NCI-H446 treated with DMSO at 0.1 percent for 48 hours (cell line): ENCODE measurements at places on chromosomes 4 and X.

DNA sequence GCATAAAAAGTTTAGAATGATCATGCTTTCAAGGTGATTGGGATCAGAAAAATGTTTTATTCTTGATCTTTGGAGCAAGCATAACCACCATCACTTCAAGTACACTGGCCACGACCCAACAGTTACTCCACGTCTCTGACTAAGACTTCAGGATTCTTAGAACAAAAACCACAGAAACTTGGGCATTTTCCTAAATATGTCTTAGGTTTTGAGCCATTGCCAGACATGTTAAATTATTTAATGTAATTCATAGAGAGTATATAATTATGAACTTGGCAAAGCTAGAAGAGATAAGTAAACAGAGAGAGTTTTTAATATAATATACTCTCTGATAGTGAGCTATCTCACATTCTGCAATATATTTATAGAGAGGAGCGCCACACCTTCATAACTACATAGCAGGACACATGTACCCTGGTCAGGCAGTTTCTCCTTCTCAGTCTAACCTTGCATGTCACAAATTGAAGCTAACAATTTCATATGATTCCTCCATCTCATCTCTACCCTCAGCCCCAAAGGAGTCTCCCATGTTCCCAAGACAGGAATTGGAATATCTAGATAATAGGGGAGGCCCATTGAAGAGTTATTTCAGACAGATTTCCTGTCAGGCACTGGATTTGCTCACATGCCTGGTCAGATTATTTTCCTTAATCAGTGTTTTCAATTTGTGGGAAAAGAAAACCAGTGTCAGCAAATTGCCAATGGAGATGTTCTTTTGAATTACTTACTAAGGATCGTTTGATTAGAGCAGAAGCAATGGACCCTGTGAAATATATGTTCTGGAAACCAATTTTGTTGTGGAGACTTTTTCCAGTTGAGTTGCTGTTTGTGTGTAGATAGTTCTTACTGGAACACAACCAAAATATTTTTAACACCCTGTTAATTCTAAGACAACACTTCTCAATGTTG lies 61.7 kb upstream of the GUCY1A1 start:
- DNase-seq: no peak

DNA sequence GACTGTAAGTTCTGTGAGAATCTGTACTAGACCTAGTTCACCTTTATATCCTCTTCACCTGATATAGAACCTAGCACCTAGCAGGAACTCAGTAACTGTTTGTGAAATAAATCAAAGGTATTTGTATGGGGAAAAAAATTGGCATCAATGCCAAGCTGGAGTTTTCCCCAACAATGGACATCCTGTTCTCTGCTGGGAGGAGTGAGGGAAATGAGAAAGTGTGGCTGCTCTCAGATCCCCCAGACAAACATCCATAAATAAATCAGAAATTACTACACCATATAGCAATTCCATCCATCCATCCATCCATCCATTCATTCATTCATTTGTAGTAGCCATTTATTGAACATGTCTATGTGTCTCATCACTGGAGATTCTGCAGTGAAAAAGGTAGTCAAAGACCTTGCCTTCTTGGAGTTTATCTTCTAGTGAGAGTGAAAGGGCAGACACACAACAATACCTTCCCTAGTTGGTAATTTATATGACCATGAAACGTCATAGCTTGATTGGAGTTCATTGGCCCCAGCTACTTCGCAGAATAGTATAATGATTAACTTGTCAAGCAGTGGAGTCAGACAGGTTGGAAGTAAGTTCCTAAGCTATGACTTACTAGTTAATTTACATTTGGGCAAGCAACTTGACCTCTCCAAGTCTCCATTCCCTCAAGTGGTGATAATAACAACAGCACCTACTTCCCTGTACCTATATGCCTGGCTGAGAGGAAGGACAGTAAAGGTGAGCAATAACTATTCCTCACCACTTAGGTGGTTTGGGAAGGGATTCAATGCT lies 98.7 kb upstream of the KIT start:
- DNase-seq: no peak

DNA sequence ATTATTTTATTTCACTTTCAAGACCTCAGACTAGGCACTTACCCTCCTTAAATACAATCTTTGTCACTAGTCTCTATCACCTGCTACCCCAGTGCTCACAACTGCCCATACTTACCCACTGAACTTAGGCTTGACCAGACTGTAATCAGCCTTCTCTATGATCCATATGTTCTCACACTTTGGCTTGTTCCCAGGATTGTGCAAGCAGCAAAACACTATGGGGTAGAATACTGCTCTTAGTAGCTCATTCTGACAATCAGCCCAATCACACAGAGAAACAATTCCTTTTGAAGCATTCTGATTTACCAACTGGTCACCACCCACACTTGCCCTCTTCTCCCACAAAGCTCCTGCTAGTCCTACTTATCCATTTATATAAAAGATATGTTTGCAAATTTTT lies 878.3 kb downstream of the FSTL5 start:
- no peak for DNase-seq

- DNase-seq: no peak
Observed at GRCh38 chrX:57232658-57233360, 53.7 kb upstream of the FAAH2 start.

GRCh38 chrX:110210417-110211139 lies 107.3 kb downstream of the AMMECR1 start:
- DNase-seq: peak; percentile 86

- peak; percentile 6 for DNase-seq
Observed at GRCh38 chr4:62448911-62449310, 1248.8 kb downstream of the ADGRL3 start.

GRCh38 chrX:72307646-72308051 lies 1.9 kb upstream of the CITED1 start:
- no peak for DNase-seq

DNA sequence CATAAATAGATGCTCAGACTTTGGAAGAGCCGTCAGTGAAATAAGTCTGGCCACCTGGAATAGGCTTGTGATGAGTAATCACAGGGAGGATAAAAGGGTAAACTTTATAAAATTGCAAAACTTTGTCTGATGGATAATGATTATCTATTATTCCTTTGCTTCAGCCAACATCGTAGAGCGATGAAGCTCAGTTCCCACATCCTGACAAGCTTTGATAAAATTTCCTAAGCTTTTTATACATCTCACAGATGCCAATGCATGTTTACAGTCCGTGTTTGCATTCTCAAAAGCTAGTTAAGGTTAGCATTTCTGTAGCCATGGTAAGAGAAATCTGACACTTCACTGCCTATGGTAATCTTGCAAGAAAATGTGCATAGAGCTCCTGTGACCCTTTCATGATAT lies 15.4 kb upstream of the UGDH start:
- no peak for DNase-seq

DNA sequence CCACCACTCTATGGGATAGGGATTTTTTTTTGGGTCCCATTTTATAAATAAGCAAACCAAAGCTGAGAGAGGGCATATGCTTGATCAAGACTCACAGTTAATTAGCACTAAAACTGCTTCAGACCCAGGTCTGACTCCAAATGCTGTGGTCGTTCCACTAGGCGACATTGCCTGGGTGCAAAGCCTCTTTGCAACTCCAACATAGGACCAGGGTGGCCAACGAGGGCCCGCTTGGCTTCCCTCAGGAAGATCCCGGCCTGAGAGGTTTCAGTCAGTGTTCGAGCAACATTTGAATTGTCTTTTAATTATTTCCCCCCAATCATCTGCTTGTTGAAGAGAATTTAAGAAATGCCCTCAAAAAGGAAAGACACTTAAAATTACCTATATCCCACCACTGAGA lies 11.2 kb downstream of the PJA1 start:
- no peak for DNase-seq

- no peak for DNase-seq
Observed at GRCh38 chr4:163243297-163243981, 76.7 kb upstream of the NAF1 start.

GRCh38 chr4:167934216-167934615 lies 158.1 kb upstream of the ANXA10 start:
- no peak for DNase-seq

DNA sequence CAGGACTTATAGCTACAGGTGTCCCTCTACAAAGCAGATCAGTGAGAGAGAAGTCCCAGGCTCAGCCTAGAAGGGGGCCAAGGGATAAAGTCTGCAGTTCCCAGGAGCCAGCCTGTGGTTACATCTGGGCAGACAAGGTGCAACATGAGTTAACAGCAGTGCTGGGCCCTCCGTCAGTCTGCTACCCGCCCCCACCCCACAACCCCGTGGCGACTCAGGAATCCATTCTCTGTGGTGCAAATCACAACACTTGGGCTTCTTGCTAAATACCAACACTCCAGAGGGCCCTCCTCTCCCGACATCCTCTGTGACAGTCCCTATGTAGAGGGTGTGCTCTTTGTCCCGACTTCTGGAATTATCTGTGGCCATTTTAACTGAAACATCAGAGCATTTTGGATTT lies 13.8 kb downstream of the GPM6B start:
- no peak for DNase-seq

DNA sequence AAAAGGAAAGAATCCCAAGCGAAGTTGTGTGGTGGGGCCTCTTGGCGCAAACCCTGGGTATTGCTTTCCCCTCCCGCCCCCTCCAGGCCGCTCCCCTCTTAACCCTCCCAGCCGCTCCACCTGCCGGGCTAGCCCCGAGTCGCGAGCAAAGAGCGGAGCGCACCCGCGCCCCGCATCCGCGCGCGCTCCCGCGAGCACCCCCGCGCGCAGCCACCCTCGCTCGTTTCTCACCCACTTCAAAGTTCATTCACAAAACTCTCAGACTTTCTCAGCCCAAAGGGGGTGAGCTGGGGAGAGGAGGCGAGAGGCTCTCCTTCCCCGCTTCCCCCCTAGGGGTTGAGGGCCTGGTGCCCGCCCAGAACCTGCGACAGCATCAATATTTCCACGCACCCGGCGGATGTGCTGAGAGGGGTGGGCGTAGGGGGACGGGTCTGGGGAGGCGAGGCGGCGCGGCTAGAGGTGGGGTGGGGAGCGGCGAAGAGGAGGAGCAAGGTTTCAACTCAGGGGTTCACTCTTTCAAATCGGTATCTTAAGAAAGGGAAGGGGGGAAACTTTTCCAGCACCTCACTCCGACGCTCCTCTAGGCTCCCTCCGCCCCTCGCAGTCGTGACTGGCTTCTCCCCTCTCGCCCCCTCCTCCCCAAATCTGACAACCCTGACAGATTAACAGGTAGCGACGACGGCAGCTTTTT lies 1.8 kb downstream of the MAML3 start:
- DNase-seq: peak; percentile 51

DNA sequence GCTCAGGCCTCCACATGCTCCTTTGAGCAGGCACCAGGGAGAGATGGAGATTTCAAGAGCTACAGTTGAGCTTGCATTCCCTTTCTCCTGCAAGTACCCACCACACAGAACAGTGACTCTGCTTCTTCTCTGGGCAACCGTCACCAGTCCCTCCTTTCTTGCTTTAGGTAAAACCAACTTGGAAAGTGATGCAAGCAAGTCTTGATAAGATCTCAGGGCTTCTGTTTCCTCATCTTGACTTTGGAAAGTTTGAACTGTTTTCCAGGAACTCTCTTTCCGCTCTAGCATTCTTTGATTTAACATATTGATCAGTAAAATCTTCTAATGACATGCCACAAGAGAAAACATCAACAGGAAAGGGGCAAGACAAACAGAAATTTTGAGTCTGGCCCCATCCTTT lies 73.7 kb downstream of the USP46 start:
- no peak for DNase-seq

DNA sequence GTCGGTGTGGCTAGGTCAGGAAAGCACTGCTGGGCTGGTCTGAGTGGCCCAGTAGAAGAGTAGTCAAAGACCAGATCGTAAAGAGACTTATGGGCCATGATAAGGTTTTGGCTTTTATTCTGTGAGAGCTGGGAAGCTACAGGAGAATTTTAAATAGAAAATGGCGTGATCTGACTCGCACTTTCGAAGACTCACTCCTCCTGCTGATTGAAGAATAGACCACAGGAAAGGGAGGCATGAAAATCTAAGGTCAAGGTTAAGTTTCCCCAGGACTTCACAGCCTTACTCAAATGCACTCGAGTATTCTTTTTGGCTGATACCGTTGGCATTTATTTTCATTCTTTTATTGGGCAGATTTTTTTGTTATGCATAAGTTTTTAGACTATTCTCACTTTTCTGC lies 231.4 kb upstream of the ANKRD50 start:
- no peak for DNase-seq

DNA sequence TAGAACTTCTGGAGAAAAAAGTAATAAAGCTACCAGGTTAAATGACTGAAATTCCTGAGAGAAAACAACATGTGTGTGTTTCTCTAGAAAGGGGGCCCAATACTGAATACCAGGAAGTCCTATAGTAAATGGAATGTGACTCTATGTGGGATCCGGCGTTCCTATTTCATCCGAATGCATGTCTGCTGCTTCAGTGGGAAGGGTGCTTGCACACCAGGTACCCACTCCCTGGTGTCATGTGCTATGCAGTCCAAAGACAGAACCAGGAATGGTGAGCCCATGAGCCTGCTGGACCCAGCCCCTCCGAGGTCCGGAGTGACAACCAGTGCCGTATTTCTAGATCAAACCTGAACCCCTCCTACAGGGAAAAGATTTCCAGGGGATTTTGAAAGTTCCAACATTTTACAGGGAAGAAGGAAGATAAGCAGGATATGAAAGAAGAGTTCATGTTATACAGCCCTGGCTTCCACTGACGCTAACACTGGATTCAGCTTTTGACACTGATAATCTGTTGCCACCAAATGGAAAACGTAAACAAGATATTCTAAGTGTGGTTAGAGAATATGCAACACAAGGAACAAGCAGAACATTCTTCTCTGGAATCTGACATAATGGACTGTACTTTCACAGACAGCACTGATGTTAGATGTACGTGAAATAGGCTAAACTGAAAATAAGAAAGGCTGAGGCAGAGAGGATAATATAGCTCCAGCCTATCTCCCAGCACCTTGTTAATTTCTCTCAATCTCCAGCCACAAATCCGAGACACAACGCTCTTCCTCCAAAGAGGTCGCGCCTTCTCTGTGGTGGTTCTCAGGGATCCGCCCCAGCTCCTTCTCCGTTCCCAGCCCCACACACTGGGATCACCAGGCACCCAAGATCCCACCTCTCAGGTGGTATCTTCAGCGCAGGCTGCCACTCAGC lies 725 bp upstream of the CXCL1 start:
- DNase-seq: no peak

DNA sequence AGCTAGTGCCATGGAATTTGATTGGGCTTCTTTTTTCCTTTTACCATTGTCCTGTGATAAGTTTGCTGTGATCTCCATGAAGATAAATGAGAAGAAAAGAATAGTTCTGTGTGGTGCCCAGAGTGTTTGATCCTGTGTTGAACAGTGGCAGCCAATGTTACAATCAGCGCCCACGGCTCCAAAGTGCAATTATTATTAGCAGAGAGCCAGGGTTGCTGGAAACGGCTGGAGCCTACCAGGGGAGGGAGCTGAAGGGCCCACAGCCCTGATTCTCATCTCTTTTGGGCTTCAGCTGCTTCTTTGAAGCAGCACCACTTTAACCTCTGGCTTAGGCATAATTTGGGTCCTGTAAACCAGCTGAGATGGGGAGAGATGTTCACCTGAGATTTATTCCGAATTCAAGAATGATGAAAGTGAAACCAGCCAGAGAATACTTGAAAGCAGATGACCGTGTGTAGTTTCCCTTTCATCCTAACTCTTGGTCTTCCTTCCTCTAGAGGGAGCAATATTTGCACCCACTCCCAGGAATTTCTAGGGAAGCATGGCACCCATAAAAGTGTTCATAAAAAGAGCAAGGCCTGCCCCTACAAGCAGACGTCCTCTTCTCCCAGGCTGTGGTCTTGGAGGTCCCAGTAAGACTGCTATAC lies 298.3 kb downstream of the EVC2 start:
- DNase-seq: no peak

GRCh38 chrX:115562480-115562847 lies 1.5 kb downstream of the PLS3 start:
- no peak for DNase-seq

- DNase-seq: no peak
Observed at GRCh38 chrX:41085512-41085877, 250 bp downstream of the USP9X start.
